ENCODE measurements at places on chromosomes 6 and 20. TPM values are rescaled to one million over a fixed set of nuclear protein-coding genes. Genes with fewer than 3 reads are reported as not detected.

Gene GSTA3
- polyA plus RNA-seq: not detected

Gene YWHAB
- 150 TPM for polyA plus RNA-seq

Gene PPP1R16B
- polyA plus RNA-seq: not detected

Gene F13A1
- not detected for polyA plus RNA-seq

Measured in mammary epithelial cell (primary cell).